ENCODE measurements at places on chromosomes 3 and 15.

DNA sequence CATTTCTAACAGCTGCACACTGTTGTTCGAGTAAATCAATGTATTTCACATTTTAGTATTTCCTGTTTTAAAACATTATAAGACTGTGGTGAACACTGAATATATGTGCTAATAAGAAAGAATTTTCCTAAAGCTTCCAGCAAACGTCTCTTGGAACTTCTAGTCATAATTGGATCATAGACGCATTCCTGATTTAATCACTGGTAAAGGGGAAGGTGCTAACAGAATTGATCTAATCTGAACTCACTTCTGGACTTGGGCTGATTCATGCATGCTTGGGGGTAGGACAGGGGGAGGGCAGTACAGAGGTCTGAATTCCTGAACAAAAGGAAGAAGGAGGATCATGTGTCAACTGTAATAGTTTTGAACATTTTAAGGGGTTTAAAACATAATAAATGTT, 7.3 kb upstream of the LEKR1 start:
- no peak for DNase-seq

DNA sequence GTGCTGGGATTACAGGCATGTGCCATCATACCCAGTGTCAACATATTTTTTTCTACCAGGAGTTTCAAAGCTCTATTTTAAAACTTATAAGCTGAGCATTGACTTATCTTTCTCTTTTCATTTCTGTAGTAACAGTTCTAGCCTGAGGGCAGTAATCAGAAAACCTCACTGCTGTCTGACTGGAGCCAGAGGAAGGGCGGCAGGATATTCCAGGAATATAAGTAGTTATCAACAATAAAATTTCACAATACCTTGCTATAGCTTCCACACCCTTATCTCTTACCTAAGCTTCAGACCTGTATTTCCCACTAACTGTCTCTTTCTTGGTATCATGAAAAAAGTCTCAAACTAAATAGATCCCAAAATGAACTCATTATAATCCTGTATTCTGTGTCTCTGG, 5.1 kb upstream of the NEDD4 start:
- no peak for DNase-seq

DNA sequence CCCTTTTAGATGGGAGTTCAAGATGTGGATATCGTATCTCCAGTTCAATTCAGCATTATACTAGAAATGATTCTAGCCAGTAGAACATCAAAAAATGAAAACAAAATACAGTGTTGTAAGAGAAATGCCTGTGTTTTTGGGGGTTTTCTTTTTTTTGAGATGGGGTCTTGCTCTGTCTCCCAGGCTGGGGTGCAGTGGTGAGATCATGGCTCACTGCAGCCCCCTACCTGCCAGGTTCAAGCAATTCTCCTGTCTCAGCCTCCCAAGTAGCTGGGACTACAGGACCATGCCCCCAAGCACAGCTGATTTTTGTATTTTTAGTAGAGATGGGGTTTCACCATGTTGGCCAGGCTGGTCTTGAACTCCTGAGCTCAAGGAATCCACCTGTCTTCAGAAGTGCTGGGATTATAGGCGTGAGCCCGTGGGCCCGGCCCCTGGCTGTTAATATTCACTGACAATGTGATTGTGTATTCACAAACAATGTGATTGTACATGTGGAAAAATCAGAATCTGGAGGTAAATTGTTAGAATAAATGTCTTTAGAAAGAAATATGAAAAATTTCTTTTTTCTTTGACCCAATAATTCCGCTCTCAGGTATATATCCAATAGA, 59.0 kb downstream of the ARIH1 start:
- DNase-seq = no peak

DNA sequence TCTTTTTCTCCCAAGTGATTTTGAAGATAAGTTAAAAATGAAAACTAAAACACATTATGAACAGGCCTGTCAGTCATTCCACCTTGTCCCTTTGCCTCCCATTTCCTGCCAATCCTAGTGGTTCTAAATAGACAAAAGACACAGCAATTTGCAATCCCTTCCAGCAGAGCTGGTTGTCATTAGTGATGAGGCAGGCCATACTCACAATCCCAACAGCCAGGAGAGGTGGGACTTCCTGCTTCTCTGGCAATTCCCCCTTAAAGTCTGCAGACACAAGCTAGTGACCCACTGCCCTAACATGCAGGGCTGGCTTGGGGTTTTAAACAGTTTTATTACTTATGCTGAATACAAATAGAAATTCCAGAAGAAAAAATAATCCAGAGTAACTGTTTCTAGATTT, 38.4 kb upstream of the RBP1 start:
- no peak for DNase-seq

DNA sequence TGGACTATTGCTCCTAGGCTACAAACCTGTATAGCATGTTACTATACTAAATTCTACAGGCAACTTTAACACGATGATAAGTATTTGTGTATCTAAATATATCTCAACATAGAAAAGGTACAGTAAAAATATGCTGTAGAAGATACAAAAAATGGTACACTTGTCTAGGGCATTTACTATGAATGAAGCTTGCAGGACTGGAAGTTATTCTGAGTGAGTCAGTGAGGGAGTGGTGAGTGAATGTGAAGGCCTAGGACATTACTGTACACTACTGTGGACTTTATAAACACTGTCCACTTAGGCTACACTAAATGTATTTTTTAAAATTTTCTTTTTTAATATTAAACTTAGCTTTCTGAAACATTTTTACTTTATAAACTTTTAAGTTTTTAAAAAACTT, 140.5 kb upstream of the SGO1 start:
- no peak for DNase-seq

- no peak for DNase-seq
Measured at GRCh38 chr3:14424711-14425580, 22.5 kb downstream of the SLC6A6 start.

GRCh38 chr3:82122554-82123345, 361.3 kb upstream of the GBE1 start:
- no peak for DNase-seq

GRCh38 chr3:120281261-120281660, 3.8 kb downstream of the GPR156 start:
- DNase-seq = no peak

DNA sequence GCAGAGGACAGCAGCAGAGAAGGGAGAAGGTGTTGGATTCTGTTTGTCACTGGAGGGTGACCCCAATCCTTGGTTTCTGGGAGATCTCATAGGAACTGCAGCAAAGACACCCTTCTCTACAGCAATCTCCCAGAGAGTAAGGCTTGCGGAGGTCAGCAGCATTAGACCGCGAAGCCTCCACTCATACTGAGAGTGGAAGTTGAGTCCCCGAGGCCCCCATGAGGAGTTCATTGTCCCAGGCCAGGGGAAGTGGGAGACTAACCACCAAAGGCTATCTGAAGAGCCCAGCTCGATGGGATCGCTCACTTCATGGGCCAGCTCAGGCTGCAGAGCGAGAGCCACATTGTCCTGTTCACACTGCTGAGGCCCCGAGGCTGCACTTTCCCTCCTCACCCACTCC, 44.6 kb downstream of the GLDN start:
- no peak for DNase-seq

DNA sequence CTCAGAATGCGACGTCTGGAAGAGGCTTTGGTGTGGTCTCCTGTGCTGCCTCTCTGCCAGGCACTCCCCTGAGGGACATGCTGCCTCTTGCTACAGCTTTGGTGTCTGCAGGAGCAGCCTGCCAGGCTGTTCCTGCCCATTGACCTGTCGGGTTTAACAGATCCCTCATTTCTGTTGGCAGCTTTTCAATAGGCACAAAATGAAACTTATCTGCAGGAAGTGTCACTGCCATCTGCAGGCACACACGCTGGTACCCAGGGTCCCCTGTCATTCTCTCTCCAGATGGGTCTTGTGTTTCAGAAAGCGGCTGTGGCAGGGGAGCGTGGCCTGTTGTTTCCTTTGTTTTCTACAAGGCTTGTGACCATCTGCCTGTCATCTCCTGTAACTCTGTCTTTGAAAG, 328.3 kb upstream of the CHRM5 start:
- DNase-seq = no peak

GRCh38 chr3:12236351-12236750, 52.5 kb upstream of the PPARG start:
- no peak for DNase-seq

GRCh38 chr3:144054766-144055165, 83.1 kb downstream of the DIPK2A start:
- no peak for DNase-seq

DNA sequence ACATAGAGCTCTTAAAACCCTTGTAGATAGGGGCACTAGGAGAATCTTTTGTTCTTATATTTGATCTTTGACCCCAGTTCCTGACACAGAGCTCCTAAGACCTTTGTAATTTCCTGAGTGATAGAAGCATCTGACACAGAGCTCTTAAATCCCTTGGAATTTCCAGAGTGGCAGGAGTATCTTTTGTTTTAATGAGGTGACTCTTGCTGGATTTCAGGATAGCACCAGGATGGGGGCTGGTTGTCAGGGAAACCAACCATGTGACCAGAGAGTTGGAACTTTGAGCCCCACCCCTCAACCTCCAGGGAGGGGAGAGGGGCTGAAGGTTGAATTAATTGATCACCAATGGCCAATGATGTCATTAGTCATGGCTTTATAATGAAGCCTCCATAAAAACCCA, 47.6 kb upstream of the ST8SIA2 start:
- DNase-seq = no peak

GRCh38 chr3:155070316-155070715, 9.8 kb upstream of the MME start:
- no peak for DNase-seq

- no peak for DNase-seq
Measured at GRCh38 chr3:188397766-188398705, 244.1 kb downstream of the LPP start.

DNA sequence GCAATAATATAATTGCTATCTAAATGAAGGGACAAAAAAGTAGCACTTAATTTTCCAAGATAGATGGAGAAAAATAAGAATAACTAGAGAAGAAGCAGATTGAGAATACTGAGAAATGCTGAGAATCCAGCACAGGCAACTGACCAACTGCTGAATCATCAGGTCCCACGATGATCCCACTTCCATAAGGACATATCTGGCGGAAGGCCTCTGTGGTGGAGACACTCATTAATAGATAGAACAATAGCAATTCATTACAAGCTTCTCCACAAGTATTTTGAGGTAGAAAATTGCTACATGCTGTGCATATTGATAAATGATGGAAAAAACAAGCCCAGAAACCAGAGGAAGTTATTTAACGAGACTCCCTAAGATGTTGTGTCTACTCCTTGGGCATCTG, 105.9 kb downstream of the DUT start:
- DNase-seq = no peak

DNA sequence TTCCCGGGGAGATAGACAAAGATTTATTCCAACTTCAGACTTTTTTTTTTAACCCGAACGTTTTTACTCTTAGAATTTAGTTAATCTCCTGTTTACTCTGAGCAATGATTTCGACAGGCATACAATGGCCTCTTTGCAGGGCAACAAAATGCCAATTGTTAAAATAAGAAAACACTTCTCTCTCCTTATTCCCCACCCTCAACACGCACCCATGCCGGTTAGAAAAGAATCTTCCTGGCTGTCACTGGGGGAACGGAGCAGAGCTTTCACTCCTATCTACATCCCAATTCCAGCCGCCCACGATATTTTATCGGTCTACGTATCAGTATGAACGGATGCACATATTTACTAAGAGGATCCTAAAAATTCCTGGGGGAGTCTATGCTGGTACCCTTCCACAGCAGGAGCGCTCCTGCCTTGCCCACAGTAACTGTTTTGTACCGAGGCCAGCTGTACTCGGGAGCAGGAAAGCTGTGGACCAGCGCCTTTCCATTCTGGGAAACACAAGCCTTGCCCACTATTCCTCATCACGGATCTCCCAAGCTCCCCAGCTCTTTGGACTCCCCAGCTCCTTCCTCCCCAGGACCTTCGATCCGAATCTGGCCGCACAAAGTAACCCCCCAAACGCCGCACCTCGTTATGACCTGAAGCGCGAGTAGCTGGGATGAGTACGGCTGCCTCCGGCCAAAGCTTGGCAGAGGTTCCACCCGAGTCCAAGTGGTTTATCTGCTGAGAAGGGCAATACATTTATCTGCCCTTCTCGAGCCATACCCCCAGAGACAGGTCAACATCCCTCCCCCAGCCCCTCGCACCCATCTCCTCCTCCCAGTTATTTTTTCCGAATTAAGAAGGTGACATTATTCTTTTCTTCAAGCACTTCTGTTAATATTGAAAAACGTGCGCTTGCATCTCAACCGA, 2.2 kb upstream of the FOXB1 start:
- no peak for DNase-seq

DNA sequence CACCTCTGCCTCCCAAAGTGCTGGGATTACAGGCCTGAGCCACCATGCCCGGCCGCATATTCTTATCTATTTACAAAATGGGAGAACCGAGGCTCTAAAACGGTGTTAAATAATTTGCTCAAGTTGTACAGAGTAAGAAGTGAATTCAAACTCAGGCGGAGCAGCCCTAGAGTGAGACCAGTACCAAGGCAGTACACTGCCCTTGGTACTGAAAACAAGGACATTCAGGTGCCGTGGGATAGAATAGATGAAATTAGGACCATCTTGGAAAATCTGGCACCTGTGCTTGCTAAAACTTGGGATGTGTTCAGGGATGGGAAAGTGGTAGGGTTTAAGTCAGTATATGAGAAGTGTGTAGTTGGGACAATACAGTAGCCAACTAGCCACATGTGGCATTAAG, 100.7 kb downstream of the MYRIP start:
- DNase-seq = no peak

- no peak for DNase-seq
Measured at GRCh38 chr15:66899555-66900350, 165.6 kb upstream of the SMAD3 start.

DNA sequence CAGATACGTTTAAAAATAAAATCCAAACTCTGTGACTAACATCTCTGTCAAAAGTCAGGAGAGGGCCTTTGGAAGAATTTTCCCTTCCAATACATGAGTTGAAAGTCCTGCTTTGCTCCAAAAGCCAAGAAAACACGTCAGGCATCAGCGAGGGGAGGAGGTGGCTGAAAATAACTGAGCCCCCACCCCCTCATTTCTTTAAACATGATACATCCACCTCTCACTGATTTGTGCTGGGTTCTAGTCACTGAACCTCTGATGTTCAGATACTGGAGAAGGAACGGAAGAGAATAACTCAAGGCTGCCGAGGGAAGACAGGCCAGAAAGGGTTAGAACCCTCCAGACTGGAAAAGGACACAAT, 9.4 kb upstream of the SEMA5B start:
- DNase-seq = no peak

GRCh38 chr3:72554689-72555088, 293.6 kb downstream of the SHQ1 start:
- DNase-seq = no peak

- no peak for DNase-seq
Measured at GRCh38 chr15:51094606-51095569, at the start of gene TNFAIP8L3. Gene TNFAIP8L3 (minus strand): TSS chr15:51094906. CDS start chr15:51094595, 311 bp downstream.

- DNase-seq = no peak
Measured at GRCh38 chr3:178778589-178778988, 242.4 kb downstream of the KCNMB2 start.

- DNase-seq = no peak
Measured at GRCh38 chr3:153275514-153275913, 113.5 kb downstream of the RAP2B start.

- DNase-seq = no peak
Measured at GRCh38 chr15:82572986-82573385, 32.7 kb upstream of the RPS17 start.

GRCh38 chr3:9986230-9986725, 363 bp downstream of the EMC3 start:
- no peak for DNase-seq

GRCh38 chr3:51390246-51391074, 625 bp upstream of the RBM15B start:
- DNase-seq = no peak
